ENCODE measurements at places on chromosomes 7 and 10.

DNA sequence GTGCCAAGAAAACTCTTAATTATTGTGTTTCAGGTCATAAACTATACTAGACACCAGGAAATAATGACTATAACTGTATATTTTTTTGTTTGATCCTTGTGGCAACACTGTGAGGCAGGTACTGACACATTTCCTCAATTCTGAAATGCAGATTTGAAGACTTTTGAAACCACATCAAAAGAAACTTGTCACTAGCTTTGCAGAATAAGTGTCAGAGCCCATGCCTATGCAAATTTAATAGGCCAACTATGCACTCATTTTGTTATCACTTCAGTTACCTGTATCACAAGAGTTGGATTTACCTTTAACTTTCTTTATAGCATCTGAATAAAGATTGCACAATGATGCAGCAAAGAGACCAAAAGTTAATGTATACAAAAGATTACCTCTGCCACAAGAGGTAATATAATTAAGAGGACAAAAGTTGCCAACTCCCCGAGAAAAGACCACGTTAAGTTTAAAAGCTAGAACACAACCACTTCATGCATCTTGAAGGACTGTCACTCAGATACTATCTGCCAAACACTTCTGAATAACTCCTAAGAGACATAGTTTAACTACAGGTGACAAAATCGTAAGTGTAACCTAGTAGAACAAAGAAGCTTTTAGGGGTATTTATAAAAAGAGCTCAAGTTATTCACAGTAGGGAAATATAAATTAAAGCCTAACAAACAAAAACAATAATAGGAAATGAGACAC, 80.5 kb downstream of the ELAPOR2 start:
- no peak for DNase-seq

DNA sequence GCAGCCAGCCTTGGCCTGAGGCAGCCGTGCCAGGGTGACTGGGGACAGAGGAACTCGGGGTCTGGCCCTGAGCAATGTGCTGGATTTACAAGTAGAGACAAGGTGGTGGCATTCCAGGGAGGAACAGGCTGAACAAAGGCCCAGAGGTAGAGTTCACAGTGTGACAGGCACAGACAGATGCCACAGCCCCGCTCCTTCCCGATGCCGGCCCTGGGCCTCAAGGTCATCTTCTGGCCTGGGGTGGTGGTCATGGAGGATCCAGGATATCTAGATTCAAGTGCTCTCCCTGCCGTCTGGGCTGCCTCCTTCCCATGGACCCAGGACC, 68.9 kb upstream of the COL13A1 start:
- DNase-seq: no peak

DNA sequence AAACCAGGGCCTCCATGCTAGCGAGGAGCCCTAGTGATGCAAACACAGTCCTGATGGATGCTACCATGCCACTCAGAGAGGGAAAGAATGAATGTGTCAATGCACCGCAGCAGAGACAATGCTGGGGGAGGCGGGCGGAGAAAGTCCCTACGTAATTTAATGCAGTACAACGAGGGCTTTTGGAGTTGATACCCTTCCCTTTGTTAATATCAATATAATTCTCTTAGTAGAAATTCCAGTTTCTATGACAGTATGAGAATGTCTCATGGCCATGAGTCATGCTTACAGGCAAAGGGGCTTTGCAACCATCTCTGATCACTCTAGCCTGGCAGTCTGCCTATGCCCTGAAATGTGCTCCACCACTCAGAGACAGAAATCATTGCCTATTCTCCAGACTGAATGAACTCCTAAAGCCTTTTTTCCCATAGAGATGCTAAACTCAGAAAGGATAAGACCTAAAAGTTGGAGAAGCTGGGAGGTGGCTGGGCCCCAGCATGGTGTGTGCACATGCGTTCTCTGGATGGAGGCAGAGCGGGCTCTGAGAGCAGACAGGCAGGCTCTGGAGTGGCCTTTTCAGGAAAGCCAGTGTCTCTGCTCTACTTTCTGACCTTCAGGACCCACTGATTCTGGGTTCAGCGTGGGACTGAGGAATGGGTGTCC, 20.3 kb upstream of the GIMAP2 start:
- DNase-seq: no peak

GRCh38 chr7:73648593-73649332, 18.9 kb upstream of the VPS37D start:
- DNase-seq: no peak

- DNase-seq: no peak
These were observed 348.5 kb upstream of the PRKCQ start for GRCh38 chr10:6928586-6928985.

DNA sequence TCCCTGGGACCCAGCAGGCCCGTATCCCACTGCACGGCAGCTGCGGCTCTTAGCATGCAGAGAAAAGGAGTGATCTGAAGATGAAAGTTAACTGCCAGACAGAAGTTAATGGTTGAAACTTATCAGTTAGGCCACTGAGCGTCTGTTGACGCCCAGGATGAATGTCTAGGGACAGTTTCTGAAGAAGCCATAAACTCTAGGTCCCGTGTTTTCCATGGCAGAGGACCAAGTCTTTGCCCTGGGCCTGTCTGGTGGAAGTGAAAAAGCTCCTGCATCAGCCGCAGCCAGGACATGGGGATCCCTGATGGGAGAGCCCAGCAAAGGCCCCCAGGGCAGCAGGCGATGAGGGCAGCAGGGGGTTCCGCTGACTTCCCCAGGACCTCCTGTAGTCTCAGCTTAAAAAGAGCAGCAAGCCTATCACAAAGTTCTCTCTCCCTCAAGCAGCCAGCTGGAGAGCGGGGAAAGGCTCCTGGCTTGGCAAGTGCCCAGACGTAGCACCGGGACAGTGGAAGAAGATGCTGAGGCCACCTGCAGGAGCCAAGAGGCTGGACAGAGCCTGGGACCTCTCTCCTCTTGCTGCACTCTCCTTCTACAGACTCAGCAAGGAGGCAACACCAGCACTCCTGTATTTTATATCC, 79.6 kb downstream of the TNS3 start:
- DNase-seq: no peak

GRCh38 chr7:74228951-74229900, 19.4 kb downstream of the LAT2 start:
- no peak for DNase-seq

GRCh38 chr10:91033324-91033950, 112.5 kb upstream of the ANKRD1 start:
- no peak for DNase-seq

DNA sequence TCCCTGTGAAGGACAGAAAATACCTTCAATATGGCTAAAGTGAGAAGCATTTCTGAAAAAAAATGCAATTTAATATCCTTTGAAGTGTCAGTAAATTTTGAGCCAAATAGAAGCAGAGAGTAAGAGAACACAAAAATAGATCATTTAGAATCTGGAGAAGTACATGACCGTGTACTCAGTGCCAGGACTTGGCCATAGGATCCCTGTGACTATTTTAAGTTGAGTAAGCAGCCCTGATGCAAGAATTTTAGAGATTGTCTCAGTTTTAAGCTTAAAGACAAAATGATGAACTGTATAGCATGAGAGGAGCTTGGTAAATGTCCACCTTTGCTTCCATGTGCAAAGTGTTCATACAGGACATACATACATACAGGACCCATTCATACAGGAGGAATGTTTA, 2.5 kb downstream of the PTER start:
- DNase-seq: no peak

DNA sequence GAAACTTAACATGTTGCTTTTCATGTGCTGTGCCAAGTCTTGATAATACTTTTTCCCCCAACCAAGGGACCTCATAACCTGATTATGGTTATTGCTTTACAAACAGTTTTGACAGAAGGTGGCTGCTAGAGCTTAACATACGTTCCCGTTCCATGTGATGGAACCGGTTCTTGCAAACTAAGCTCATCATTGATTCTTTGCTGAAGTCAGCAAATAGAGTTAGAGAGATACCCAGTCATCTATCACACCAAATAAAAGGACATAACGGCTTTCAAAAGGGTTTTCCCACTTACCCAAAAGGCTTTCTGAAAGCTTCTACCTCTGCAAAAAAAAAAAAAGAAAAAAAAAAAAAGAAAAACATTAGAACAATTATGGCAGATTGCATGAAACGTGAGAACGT, 230.3 kb upstream of the MDFIC start:
- DNase-seq: no peak

- no peak for DNase-seq
These were observed 1.3 kb upstream of the FOXL3 start for GRCh38 chr7:288671-289101.

DNA sequence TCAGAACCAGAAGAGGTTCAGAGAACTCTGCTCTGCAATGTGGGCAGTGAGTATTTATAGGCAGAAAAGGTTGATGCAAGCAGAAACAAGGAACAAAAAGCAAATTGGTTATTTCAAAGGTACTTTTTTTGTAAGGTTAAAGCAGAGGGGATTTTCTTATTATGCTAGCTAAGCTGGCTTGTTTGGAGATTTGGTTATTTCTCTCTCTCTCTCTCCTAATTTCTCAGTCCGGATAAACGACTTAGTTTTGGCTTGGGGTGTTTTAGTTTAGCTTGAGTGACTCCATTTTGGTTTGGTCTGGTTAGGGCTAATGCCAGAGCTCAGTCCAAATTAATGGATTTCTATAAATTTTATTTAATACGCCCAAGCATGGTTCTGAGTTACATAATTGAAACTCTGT, 566.8 kb downstream of the SH2D4B start:
- DNase-seq: no peak

GRCh38 chr10:125017547-125018298, 75.8 kb downstream of the ZRANB1 start:
- DNase-seq: no peak

DNA sequence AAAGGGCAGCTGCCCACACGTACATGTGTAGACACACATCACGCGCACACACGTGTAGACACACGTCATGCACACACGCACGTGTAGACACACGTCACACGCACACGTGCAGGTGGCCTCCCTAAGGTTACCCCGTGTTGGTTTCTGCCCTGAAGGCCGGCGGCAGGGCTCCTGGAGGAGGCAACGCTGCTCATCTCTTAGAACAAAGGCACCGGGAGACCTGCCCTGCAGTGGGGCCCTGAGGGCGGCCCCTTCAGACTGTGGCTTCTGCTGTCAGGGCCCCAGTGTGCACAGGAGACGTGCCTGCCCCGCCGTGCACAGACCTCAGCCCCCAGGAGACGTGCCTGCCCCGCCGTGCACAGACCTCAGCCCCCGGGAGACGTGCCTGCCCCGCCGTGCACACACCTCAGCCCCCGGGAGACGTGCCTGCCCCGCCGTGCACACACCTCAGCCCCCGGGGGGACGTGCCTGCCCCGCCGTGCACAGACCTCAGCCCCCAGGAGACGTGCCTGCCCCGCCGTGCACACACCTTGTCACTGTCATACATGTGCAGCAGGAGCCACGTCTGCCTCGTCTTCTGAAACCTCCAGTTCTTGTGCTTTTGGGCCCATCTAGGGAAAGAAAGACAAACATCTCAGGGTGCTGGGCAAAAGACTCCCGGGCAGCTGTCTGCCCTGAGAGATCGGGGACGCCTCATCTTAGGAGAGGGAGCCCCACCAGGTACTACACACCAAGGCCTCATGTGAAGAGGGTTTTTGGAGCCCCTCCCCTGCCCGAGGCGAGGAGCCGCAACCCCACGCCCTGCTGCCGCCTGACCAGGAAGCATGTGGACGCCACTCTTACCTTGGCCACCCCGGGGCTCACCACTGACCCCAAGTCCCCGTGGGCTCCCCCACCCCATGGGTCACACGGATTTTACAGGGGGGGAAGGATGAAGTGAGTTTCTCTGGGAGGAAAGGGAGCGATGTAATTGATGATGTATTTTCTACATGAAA, 17.3 kb downstream of the CYP2W1 start:
- no peak for DNase-seq

- DNase-seq: no peak
These were observed 53.6 kb downstream of the SEC61G start for GRCh38 chr7:54705436-54705835.

DNA sequence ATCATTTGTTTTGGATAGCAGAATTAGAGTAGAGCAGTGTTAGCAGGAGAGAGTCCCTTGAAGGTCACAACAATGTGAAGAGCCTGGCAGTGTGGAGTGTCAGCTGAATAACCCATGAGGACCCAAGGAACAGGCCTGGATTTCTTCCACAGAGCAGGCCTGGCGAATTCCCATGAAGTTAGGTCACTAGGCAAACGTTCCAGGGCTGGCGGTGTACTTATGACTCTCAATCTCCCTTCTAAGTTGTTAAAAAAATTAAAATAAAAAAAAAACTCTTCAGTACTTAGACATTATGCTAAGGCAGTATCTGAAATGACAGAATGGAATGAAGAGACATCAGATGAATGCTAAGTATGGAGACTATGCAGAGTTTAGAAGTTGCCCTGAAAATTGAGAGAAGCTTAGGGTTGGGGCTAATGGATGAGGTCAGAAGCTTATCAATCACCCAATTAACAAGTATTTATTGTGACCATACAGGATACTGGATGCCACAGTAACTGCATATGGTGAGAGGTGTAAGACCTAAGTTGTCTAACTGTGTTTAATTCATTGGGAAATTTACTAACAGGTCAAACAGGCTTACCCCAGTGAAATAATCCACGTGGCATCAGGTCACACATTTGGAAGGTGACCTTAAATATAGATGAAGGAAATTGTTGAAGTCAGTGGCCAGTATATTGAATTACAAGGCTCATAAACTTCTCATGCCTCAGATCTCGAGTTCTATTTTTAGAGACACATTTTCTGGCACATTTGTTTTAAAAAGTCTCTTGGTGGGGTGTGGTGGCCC, 126.2 kb upstream of the NRP1 start:
- no peak for DNase-seq

- DNase-seq: no peak
These were observed 90.0 kb upstream of the FEZF1 start for GRCh38 chr7:122394512-122394911.

DNA sequence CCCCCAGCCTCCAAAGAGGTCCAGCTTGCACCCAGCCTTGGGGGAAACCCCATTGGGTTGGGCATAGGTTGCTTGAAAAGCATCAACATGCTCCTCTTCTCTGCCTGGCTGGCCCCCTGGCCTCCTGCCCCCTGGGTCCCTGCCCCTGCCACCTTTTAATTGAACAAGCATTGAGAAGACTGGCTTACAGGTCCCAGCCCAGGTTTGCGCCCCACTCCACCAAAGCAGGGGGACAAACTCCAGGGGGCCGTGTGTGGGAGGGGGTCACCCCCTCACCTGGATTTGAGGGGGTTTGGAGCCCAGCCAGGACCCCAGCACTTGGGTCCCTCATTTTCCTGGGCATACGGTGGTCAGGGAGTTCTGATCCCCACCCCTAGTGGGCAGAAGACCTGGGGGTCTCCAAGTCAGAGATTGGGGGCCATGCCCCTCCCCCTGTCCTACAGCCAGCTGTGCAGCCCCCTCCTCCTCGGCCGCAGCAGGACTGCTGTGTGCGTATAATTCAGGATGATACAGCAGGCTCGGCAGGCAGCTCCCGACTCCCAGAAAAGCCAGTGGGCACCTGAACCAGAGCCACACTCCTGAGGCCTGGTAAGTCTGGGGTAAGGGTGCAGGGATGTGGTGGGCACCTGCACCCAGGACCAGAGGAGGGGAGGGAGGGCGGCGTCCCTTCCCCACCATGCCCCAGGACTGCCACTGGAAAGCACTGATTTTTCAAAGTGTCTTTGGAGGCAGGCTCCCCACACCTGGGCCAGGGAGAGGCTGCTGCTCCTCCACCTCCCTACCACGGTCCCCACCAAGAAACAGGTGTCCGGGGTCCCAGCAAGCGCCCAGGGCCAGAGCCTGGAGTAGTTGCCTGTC, 1.7 kb downstream of the ELFN1 start:
- DNase-seq: no peak

All from spinal cord (tissue), 10 donors.